ENCODE measurements at places on chromosomes 2 and 18.

DNA sequence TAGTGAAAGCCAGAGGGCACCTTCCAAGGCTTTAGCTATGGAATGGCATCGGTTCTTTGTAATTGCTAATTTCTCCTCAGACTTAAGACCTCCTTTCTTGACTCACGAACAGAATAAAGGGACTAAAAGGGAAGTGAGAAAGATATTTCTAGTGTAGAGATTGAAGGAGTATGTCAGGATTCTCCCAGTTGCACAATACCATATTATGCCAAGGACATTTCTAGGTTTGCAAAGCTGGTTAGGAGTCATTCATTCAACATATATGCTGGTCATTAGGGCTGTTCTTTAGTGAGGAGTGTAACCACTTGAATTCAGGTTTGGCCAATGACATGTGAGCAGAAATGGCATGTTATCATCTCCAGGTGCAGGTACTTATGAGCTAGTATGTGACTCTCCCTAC lies 7.4 kb downstream of the REEP1 start:
- no peak for DNase-seq

GRCh38 chr2:109066917-109067597 lies 61.9 kb upstream of the SH3RF3 start:
- DNase-seq, result no peak

GRCh38 chr2:207148020-207148419 lies 17.7 kb downstream of the KLF7 start:
- DNase-seq, result no peak

GRCh38 chr18:76619261-76619620 lies 124.2 kb upstream of the ZNF516 start:
- DNase-seq, result no peak

DNA sequence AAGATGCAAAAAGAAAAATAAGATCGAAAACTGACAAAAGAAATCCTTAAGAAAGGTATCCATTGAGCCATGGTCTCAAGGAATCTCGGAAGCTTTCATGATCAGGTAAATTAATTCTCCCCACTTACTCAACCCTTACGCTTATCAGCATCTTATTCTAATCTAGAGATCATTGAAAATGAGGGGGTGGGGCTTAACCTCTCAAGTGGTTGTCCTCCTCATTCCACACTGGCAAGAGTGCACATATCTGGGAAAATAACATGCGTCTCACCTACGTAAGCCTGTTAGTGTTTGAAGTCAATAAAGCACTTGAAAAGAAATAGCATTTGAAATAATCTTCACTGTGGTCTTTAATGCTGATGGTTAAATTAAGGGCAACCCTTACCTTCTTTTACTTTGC lies 82.5 kb upstream of the NEUROD1 start:
- DNase-seq, result no peak

GRCh38 chr2:126771501-126772195 lies 115.7 kb downstream of the GYPC start:
- no peak for DNase-seq

DNA sequence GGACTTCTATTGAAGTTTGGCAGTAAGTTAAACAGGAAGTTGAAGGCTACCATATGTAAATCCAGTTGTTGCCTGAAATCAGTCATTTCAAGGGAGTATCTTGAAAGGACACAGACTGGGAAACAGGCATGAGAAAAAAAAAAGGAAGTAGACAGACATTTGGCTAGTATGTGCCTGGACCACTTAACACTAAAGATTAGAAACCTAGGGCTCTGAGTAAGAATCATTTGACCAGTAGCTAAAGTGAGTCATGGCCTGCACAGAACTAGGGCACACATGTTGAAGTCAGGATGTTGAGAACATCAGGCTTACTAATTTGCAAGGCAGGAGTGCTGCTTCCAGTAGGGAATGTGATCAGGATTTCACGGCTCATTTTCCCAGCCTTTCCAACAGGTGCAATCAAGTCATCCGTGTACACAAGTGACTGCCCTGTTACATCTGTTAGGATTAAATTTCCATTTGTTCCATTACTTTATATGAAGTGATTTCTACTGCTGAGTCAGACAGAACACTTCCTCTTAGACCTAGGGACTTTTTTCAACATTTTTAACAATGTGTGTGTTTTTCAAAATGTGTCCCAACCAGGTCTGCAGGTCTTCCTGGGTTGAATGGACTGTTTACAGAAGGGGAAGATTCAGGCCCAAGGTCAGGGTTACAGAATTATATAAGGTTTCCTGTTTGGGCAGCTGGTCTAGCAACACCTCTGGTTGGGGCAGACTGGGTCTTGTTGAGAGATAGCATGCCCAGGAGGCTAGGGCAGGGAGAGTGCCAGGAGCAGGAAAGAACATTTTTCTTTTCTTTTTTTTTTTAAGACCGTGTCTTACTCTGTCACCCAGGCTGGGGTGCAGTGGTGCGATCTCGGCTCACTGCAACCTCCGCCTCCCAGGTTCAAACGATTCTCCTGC lies 145.6 kb downstream of the TGIF1 start:
- no peak for DNase-seq

DNA sequence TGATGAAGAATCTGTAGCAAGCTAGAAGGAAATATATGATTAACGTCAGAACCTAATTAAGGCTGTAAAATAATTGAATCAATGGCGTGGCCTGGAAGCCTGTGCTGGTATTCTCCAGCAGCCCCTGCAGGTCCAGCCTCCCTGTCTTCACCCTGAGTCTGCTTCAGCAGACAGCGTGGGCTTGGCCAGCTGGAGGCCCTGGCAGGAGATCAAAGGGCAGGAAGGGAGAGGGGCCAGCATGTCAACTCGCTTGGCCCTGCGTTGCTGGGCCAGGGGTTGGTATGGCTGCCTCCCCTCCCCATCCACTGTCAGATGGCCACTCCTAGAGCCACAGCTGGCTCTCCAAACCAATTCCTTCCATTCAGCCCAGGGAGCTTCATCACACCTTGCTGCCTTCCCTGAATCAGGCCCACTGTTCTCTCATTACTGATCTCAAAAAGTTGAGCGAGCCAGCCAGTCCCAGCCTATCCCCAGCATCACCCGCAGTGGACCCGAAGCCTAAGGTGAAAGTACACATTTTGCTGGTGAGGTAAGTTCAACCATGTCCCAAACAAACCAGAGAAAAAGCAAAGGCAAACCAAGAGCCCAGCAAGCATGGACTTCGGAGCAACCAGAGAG lies 228.4 kb upstream of the AGAP1 start:
- no peak for DNase-seq

DNA sequence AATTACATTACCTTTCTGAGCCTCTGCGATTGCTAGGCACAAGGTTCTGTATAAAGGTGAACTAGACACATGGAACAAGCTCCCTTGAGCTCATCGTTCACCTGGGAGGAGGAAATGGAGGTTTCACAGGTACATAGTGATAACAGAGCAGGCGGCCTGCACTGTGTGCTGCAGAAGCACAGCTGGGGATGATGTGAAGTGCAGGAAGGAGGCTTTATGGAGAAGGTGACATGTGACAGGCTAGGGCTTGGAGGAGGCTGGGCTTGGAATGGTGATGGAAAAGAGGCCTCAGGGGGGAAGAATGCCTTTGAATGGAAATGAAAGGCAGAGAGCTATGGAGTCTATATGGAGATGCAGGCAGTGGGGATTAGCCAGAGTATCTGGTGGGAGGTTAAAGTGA lies 22.9 kb downstream of the MARCHF4 start:
- DNase-seq, result no peak

- DNase-seq, result no peak
These were observed 31.0 kb downstream of the CFAP36 start for GRCh38 chr2:55550368-55551102.

GRCh38 chr2:173095356-173095755 lies 19.7 kb downstream of the MAP3K20 start:
- DNase-seq, result no peak

DNA sequence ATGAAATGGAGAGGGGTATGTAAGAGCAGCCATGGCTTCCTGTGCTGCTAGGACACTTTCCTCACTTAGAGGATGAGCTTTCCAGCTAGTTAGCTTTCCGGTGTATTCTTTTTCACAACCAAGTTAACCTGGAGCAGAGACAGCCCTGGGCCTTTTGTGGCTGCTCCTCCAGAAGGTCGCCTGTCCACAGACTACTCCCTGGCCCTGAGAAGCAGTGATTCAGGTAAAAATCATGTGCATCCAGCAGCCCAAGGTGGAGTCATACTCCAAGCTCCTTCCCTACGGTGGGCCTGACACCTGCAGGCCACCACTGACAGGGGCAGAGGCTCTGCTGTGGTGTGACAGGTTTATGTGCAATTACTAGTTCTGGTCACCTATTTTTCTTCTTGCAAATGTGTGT lies 187.2 kb downstream of the ANKRD30B start:
- no peak for DNase-seq

DNA sequence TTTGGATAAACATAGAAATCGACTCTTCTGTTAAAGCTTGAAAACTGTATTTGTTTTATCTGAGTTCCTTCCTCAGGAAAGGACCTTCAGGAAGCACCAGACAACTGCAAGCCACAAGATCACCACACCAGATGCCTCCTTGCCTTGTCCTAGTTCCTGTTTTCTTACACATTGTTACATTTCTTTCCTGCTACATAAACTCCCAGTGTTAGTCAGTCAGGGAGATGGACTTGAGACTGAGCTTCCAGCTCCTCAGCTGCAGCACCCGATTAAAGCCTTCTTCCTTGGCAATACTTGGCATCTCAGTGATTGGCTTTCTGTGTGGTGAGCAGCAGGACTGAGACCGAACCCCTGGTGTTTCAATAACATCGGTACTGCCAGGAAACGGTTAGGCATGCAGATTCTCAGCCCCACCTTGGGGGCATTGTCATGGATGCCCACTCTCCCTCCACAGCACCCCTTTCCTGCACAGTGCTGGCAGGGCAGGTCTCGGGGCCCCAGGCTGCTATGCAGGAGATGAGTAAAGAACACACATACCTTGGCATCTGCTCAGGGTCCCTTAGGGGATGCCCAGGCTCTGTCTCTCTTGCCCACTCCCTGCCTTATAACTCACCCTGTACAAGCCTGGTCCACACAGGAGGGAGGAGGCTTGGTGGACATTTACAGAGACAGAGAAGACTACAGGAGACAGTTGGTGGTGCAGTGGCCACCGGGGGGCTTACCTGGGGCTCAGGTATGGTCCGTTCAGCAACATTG lies 32.6 kb downstream of the ANKMY1 start:
- DNase-seq, result no peak

GRCh38 chr2:19178175-19178574 lies 180.2 kb downstream of the OSR1 start:
- no peak for DNase-seq

GRCh38 chr2:118857677-118858484 lies 10.4 kb upstream of the EN1 start:
- no peak for DNase-seq

GRCh38 chr2:24512831-24513230 lies 21.8 kb downstream of the NCOA1 start:
- no peak for DNase-seq

- DNase-seq, result no peak
These were observed 141.6 kb downstream of the RTP5 start for GRCh38 chr2:242011167-242011513.

- no peak for DNase-seq
These were observed 78.7 kb downstream of the RTTN start for GRCh38 chr18:70126832-70127231.

DNA sequence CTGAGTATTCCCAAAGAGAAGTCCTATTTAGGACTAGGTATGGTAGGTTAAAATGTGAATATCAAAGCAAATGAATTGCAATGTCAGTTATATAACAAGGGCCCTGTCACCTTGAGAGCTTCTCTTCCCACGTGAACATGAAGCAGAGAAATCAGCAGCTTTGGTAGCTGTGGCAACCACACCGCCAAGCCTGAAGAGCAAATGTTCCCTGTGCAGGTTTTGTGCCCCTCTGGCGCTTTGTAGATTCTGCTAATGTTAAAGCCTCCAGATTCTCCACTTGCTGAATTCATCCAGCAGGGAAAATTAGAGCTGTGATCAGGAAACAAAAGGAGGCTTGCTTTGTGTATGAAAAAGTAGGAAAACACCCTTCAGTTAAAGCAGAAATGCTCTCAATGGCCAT lies 322.6 kb downstream of the RBM43 start:
- no peak for DNase-seq

- no peak for DNase-seq
These were observed 3.0 kb downstream of the DHRS9 start for GRCh38 chr2:169072163-169072925.

GRCh38 chr2:224608104-224608503 lies 22.9 kb upstream of the CUL3 start:
- no peak for DNase-seq

DNA sequence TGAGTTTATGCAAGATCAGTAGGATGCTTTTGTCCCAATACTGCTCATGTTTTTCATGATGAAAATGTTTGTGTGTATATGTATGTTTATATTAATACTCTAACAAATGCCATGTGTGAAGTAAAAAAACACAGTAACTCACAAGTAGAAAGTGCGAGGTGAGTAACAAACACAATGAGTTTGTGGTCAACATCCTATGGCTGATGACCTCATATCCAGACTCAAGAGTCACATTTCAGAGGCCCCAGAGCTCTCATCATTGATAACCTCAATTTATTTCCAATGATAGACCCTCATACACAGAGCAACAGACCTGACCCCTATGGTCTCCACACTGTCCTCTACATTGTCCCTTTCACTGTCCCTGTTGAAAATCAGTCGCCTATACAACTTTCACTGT lies 34.5 kb downstream of the ZNF519 start:
- no peak for DNase-seq

DNA sequence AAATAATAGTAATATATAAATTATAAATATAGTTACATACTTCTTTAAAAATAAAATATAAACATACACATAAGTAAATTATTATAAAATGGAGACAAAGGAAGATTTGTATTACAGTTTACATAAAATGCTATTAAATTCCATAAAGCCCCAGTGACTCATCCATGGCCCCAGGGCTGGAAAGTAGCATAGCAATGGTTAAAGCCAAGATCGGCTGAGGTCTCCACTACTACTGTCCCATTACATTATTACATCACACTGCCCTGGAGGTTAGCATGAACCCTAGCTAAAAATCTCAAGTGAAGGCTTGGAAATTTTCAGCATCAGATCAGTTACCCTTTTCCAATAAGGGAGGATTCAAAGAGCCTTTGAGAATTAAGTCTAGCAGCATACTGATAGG lies 936.2 kb downstream of the DSC3 start:
- DNase-seq, result no peak

GRCh38 chr2:39455826-39456225 lies 18.7 kb upstream of the MAP4K3 start:
- DNase-seq, result no peak

DNA sequence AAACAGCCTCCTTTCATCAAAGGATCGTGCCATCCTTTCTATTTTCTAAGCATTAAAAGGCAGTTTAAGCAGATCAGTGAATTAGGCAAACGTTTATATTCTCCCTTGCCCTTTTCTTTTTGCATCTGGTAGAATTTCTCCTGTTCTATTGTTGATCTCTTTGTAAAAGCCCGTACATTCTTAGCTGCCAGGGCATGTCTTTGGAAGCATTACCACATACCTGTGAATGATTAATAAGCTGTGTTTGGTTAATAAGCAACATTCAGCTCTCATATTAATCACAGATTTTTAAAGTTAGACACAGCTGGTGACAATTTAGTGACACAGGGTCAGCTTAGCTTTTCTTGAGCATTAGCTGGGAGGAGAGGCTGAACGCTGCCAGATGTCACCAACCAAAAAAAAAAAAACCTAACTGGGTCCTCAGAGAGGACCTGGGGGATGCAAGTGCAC lies 33.8 kb upstream of the CYP1B1 start:
- no peak for DNase-seq

GRCh38 chr2:213253162-213253561 lies 31.1 kb upstream of the SPAG16 start:
- DNase-seq, result no peak

Measured in T-cell (primary cell).